ENCODE measurements at places on chromosomes 7 and 10. TPM values are rescaled to one million over a fixed set of nuclear protein-coding genes. Genes with fewer than 3 reads are reported as not detected.

- DNase-seq, result no peak
Observed at GRCh38 chr10:119737039-119737663, 11.3 kb downstream of the INPP5F start.

The CRHR2 gene
- total RNA-seq, result not detected

GRCh38 chr7:22597844-22598243, 97.9 kb upstream of the STEAP1B start:
- peak; percentile 83 for DNase-seq

The ZPBP gene
- not detected for total RNA-seq

DNA sequence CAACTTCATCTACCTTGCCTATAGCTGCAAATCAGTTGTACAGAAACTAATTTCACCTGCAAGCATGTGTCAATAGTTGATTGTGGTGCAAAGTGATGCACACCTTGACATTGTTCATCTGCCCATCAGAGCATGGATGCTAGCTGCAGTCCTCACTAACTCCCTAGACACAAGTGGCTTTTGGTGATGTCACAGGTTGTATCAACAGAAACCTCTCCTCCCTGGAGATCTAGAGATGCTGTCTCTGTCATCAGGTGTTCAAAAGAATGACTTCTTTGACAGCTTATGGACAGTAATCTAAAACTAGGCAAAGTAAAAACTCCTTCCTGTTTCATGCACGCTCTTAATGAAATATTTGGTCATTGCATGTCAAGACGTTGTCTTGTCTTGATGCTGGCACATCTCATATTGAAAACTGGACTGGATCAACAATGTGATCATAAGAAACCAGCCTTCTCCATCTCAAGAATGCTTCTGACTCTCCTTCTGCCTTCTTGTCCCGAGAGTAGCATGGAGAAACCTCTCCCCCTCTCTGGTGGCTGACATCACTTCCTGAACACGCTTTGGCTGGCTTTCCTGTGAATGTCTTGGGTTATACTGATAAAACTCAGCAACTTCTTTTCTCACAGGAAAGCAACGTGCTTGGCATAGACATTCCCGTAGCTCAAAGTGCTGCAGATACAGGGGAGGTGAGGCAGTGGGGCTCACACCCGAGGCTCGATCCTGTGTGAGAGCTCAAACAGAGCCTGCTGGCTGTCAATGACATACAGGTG, 176.2 kb upstream of the CDCA7L start:
- no peak for DNase-seq

DNA sequence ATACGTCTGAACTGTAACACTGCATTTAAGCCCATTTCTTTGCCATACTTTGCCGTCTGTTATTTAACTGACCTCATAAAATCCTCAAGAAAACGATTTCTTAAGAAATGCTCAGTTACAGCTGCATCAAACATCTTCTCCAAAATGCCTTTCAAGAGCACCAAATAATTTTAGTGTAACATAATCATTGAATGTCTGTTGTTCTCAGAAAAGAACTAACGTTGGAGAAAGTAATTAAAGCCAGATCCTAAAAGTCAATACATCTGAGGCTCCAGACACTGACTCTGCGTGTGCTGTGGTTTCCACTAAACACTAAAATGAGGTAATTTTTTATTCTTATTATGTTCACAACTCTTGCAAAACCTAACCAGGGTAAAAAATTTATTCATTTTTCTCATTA, 63.7 kb upstream of the LRRC17 start:
- no peak for DNase-seq

The SPAG6 gene
- total RNA-seq, result not detected

The ACTA2 gene
- 112 TPM for total RNA-seq

- DNase-seq, result no peak
Observed at GRCh38 chr10:4638099-4638498, 187.9 kb upstream of the AKR1E2 start.

- DNase-seq, result no peak
Observed at GRCh38 chr7:128003167-128003566, 28.1 kb downstream of the LRRC4 start.

- no peak for DNase-seq
Observed at GRCh38 chr7:8325067-8325466, 63.1 kb upstream of the ICA1 start.

GRCh38 chr10:113613977-113614690, 49.7 kb downstream of the NRAP start:
- no peak for DNase-seq

DNA sequence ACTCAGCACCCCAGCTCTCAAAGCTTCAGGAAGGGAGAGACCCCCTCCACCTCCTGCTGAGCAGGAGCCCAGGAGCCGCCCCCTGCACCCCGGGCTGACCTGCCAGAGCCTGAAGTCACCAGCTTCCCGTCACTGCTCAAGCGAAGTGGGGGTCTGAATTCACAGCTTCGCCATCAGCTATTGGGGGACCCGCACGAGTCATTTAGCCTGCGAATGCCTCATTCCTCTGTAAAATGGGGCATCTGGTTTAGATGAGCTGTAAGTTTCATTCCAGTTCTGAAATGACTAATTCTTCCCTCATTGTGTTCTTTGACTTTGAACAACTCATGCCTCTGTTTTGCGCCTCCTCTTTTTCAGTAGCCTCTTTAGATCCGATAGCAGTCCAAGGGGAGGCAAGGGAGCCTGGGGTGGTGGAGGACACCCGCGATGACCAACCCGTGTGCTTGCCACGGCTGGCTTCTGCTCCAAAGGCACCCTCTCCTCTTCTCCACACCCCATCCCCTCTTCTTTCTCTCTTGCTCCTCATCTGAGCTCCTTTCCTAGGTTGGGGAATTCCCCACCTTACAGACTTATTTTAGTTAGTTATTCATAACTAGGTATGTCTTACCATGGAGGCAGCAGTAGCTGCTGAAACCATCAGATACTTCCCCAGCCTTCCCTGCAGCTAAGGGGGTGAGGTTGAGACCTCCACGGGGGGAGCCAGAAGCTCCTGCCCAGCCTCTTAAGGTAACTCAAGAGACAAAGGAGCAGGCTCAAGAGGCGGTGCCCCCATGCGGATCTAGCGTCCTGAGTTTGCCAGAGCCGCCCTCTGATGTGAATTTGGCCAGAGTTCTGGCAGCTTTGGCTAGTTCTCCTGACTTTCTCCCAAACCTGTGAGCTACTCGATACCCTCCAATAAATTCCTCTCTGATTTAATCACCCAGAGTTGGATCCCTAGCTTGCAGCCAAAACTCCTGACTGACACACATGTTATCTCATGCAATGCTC, 47.7 kb downstream of the RBM17 start:
- peak; percentile 85 for DNase-seq

The SLC13A1 gene
- not detected for total RNA-seq
